Colonic mucosa (tissue), 4 donors: ENCODE measurements at places on chromosomes 5 and 9. TPM values are rescaled to one million over a fixed set of nuclear protein-coding genes. Genes with fewer than 3 reads are reported as not detected.

Gene CCIN
- total RNA-seq: not detected

Gene LRRC19
- total RNA-seq: 130 TPM

Gene RASA1
- total RNA-seq: 24.1 TPM

Gene TMEFF1
- not detected for total RNA-seq

DNA sequence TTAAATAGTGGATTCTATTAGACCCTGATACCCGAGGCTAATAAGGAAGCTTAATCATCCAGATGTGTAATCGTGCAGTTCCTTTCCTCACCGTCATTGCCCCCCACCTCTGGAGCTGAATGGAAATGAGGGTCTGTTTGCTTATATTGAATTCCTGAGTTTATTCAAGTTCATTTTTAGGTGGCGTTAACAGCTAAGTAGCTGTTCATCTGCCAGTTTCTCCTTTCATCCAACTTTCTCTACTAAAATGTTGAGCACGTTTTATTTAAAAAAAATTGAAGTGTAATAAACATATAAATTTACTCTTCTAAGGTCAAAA, 291.0 kb downstream of the DOCK8 start:
- DNase-seq: no peak

GRCh38 chr5:62575489-62575888, 3.1 kb upstream of the LRRC70 start:
- DNase-seq: no peak

GRCh38 chr5:83925955-83926337, 205.3 kb upstream of the HAPLN1 start:
- DNase-seq: no peak

DNA sequence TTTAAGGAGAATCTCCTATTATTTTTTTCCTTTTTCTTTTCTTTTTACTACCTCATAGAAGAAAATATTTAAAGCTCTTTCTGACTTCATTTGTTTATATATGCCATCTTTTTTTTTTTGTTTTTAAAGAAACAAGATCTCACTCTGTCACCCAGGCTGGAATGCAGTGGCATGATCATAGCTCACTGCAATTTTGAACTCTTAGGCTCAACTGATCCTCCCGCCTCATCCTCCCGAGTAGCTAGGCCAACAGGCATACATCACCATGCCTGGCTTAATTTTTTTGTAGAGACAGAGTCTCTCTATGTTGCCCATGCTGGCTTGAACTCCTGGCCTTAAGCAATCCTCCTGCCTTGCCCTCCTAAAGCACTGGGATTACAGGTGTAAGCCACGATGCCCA, 59.5 kb downstream of the LNPEP start:
- DNase-seq: no peak

DNA sequence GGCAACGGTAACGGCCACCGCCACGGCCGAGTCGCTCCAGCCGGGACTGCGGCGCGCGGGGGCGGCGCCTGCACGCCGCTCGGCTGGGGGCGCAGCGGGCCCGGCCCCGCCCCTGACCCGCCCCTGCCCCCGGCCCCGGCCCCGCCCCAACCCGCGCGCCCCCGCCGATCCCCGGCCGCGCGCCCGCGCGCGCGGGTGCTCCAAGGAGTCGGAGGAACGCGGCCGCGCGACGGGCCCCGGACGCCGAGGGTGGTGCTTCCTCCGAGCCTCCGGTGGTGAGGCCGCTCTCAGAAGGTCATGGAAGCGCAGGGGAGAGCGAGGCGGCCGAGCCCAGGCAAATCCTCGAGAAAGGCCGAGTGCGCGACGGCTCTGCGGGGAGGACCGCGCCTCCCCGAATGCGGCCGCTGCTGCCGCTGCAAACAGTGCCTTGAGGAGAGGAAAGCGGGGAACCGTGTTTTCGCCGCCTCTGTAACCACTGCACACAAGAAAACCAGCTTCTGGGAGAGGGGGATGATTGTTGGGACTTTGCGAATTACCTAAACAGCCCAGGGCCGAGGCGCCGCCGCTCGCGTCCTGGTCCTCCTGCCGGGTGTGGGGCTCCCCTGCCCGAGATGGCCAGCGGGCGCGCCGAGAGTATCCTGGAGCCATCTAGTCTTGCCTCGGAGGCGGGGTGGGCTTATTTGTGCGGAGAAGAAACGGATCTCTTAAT, at the start of gene LIFR:
Gene LIFR (minus strand): TSS at position 48 of the 709 bp plus-strand sequence. CDS start 25,999 bp downstream, outside the sequence.
- DNase-seq: peak; percentile 43

DNA sequence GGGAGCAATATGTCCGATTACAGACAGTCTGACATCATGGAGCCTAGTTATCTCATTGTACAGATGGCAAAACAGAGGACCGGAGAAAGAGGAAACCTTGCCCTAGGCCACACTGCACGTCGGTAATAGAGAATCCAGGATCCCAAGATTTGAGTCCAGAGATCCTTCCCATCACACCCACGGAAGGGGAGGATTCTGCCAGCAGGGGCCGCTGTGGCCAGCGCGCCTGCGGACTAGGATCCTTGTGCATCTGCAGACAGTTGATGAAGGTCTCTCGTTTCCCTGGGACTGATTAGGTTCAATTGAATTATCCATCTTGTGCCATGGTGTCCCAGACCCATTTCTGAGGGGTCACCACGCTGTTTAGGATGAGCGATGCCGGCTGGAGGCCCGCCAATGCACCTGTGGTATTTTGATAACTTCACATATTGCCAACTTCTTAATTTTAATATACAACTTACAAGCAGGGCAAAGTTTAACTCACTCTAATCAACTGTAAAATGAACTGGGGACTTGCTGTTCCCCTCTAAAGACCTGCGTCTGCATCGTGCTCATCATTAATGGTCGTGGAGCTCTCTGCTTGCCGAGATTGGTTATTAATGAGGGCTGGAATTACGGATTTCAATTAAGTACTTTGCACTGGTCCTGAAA, 592.7 kb upstream of the BRINP1 start:
- DNase-seq: peak; percentile 37
